Astrocyte of the spinal cord (primary cell): ENCODE measurements at places on chromosomes 12 and 14.

- peak; percentile 83 for DNase-seq
These were observed 275.6 kb downstream of the AACS start for GRCh38 chr12:125340791-125341190.

DNA sequence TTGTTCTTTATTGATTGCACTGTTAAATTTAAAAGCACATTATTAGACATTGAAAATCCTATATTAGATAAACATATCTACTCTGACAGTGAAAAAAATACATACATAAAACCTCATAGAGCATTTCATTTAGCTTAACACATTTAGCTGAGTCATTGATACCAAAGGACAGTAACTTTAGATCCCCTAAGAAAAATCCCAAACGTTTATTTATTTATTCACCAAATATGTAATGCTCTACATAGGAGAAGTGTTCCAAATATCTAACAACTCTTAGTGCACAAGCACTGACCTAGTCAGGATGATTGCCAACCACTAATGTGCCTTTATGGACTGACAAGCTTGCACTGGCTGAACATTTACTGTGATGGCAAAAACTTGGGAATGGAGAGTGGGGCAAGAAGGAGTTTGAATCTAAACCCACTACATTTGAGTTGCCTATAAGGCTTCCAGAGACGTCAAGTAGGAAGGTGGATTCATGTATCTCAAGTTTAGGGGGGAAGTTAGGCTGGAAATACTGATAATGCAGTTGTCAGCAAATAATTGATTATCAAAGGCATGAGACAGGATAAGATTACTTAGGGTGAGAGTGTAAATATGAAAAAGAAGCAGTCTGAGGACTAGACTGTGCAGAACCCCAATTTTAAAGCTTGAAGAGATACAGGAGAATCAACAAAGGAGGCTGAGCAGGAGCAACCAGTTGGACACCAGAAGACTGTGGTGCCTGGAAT lies 156.4 kb downstream of the PLCZ1 start:
- no peak for DNase-seq

DNA sequence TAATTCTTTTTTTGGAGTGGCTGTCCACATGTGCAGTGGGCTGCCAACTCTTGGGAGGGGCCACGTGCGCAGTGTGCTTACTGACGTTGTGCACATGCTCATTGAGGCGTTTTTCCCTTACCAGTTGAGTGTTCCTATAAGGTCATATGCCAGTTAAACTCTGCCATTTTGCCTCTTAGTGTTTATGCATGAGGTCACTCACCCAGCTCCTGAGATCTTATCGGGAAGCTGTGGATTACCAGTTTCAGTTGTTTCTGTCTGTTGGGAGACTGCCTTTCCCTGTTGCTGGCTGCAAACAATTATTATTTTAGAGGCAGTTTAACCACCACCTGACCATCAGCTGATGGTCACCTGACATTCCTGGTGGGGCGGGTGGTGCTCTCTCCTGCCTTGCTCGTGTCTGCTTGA lies 16.1 kb upstream of the KIF21A start:
- DNase-seq = no peak

- DNase-seq = no peak
These were observed 20.4 kb upstream of the LGMN start for GRCh38 chr14:92768795-92769194.

- no peak for DNase-seq
These were observed 126.7 kb upstream of the PTPRQ start for GRCh38 chr12:80317307-80317706.

DNA sequence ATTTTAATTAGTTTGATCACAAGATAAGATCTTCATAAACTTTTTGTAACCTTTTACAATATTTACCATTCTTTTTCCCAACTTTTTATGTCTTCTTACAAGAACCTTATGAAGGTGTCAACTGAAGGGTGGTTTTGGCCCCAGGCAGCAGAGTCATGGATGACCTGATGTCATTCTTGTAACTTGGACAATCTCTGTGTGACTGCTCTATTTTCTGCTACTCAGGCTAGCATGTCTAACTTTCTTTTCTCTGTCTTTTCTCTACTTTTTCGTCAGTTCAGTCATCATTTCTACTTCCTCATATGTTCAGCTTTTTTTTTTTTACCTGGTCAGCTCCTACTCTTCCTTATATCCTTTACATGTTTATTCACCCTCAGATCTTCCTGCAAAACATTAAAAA lies 150.7 kb upstream of the PTPRQ start:
- DNase-seq = no peak

DNA sequence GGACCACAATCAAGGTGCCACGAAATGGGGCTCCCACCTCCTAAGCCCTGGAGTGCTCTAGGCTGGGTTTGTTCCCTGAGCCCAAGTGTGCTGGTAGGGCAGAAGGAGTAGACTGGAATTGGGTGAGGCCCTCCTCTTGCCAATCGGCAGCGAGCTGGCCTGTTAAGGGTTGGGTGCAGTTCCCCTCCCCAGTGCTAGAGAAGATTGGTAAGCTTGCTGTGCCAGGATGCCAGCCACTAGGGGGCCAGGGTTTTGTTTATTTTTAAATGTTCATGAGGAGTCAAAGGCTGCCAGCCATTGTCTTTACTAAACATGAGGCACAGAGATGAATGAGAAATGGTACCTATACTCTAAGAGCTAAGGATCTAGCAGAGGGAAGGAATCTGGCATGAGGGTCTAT lies 79.7 kb downstream of the SPTB start:
- DNase-seq = peak; percentile 28

DNA sequence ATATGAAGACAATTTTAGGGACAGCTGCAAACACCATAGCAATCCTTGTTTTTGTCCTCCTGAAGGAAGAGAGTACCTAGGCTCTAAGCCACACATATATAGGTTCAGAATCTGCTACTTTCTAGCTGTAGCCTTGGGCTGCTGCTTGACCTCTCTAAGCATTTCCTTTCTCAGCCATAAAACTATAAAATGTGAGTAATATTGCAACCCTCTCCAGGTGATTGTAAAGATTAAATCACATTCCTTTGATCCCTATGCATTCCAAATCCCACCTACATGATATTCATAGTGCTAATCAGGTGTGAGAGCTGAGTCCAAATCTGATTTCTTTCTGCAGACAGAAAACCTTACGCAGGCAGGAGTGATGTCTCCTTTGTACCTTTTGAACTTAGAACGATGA lies 913.5 kb downstream of the VRK1 start:
- no peak for DNase-seq

DNA sequence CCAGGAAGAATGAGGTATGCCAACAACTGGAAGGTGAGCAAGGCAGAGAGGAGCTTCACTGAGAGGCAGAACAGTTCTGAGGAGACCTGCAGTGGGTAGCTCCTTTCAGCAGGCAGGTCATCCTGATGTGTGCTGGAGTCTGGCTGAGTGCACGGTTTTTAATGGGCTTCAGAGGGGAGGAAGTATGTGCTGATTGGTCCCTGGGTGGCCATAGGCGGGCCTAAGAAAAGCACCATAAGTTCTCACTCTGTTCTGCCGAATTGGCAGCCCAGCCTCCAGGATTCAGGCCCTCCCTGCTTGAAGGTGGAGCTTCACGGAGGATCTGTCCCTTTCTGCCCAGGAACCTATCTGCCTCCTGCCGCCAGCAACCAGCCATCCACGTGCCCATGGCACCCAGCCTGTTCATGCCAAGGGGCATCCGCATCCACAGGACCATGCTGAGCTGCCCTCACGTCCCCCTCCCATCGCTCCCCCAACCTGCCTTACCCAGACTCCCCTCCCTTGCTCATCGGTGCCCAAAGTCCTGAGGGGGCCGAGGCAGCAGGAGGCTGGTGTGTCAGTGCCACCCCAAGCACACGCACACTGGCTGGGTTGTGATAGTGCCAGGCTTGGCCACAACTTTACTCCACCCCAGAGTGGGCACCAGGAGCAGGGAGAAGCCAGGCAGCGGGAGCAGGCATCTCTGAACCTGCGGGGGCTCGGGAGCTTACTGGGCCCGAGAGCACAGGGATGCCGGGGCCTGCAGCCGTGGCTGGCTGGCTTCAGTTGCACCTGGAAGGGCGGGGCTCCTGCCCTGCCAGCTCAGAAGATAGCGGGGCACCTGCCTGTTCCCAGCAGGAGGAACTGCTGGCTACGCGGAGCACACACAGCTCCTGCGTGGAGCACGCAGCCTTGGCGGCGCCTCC lies 608.4 kb upstream of the FOXG1 start:
- DNase-seq = no peak

GRCh38 chr12:38847247-38847646 lies 58.1 kb downstream of the CPNE8 start:
- DNase-seq = no peak

GRCh38 chr12:75716291-75717025 lies 205.0 kb upstream of the KRR1 start:
- no peak for DNase-seq

- DNase-seq = no peak
These were observed 4.2 kb upstream of the TNS2 start for GRCh38 chr12:53045696-53046045.

- DNase-seq = no peak
These were observed 95.8 kb upstream of the SLC35F4 start for GRCh38 chr14:57961786-57962060.

- no peak for DNase-seq
These were observed 4.9 kb downstream of the NCKAP5L start for GRCh38 chr12:49823350-49823749.

DNA sequence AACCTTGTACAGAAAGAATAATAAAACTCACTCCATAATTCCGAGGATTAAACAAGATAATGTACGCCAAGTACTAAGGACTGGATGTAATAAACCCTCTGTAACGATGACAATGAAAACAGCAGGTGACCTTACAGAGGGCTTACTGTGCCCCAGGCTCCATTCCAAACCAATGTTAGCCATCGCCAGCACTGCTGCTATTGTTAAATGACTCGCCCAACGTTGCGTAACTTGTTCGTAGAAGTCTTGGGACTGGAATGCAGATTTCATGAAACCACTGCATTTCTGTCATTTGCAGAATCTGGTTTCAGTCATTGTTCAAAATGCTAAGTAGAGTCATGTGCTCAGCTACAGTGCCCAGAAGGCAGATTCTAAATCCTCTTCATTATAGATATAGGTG lies 728 bp upstream of the STON2 start:
- DNase-seq = peak; percentile 99

- peak; percentile 14 for DNase-seq
These were observed 157.9 kb downstream of the ZNF664 start for GRCh38 chr12:124130691-124131591.

- no peak for DNase-seq
These were observed 1.1 kb downstream of the NAP1L1 start for GRCh38 chr12:76083246-76083903.

- DNase-seq = no peak
These were observed 177.2 kb upstream of the RASSF8 start for GRCh38 chr12:25781232-25781631.

DNA sequence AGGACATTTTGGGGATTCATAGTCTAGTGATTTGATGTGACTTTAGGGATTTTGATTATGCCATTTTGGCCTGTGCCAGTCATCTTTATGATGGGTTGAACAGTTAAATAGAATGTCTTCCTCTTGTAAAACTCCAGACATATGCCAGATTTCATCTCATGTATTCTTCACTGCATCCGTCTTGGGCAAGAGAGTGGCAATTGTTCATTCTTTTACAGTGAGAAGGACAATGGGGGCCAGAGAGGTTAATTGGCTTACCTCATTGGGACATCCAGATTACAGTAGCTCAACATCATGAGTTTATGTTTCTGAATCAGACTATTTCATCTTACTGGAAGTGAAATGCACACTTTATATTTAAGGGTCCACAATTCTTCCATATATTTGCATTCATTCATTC lies 108.2 kb upstream of the SLC38A2 start:
- no peak for DNase-seq

DNA sequence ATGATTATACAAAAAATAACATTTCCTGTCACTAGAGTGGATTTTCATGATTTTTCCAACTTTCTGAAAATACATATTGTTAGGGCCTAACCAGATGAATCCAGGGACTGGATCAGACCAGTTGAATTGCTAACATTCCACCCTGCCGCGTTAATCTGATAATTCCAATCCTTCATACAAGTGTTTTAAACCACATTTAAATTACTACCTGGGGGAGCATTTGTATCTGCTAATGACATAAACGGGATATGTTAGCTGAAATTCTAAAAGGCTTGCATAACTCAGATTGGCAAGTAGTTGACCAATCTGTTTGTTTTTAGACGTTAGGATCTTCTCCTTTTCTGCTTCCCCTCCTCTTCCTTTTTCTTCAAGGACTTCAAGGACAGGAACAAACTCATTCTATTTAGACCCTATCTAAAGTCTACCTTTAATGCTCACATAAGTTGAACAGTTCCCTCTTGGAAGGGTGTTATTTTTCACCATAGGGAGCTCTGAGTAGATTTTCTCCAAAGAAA lies 239.0 kb downstream of the ADAMTS20 start:
- no peak for DNase-seq

- DNase-seq = no peak
These were observed 20.0 kb downstream of the TUNAR start for GRCh38 chr14:95896498-95897135.
